ENCODE measurements at places on chromosomes 2 and 18.

DNA sequence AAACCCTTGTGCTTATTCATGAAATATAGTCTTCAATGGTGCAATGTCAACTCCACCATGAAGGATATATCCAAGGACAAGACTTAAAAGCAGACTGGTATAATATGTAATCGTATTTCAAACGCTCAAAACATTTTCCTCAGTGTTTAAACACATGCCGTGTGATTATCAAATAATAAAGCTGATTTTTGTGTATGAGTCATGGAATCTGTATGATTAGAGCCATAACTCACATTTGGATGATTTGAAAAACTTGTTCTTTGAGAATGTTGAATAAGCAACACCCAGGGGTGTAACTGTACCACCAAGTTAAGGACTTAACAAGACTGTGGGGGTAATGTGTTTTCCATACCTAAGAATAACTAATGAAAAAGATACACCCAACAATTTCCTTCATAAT lies 215.3 kb downstream of the STK39 start:
- DNase-seq, result no peak

DNA sequence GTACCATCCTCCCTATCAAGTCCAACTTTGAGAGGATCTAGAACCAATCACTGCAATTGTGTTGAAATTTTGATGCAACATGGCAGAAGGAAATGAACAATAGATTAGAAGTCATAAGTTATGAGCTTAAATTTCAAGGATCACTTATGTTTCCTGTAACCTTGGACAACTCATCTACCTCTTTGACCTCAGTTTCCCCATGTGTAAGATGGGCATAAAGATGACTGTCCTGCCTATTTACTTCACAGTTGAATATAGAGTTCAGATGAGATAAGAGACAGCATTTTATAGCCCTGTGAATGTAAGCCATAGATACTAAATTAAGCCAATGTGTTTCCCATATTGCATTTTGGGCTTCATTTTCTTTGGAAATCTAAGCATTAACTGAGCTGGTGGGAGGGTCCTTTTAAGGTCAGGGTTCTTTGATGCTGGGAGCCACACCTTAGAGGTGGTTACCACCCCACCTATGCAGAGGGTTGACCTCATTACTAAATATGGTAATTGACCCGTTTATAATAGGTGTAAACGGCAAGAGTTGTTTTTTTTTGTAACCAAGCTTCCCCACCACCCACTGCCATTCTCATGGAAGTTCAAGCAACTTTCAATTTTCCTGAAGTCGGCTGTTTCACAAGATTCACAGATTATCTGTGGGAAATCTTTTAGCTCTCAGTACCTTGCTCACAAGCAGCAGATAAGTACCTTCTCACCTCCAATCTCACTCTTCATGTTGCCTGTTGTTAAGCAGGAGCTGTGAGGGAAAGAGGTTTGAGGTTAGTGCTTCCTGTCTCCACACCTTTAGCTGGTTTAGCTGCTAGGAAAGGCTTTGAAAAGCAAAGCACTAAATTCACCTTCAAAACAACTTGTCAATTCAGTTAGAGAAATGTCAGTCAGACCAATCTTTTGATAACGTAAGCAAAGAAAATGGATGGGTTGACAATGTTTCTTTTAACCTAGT lies 13.3 kb downstream of the CD28 start:
- DNase-seq, result no peak

- no peak for DNase-seq
Measured at GRCh38 chr2:8638327-8638726, 43.5 kb upstream of the ID2 start.

DNA sequence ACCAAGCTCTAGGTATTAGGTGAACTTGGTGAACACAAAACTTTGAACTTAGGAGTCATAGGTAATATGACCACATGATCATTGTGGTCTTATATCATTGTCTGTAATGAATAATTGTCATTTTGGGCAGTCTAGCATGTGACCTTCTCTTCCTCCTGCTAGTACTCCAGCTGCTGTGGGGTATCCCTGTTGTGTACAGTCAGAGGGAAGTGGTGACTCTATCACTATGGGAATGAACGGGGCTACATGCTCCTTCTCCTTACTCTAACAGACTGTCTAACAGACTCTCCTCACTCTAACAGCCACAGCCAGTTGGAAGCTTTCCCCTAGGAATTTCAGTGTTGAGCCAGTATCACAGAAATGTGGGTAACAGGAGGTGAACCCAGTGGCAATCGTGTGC lies 68.2 kb upstream of the NEDD4L start:
- DNase-seq, result no peak

DNA sequence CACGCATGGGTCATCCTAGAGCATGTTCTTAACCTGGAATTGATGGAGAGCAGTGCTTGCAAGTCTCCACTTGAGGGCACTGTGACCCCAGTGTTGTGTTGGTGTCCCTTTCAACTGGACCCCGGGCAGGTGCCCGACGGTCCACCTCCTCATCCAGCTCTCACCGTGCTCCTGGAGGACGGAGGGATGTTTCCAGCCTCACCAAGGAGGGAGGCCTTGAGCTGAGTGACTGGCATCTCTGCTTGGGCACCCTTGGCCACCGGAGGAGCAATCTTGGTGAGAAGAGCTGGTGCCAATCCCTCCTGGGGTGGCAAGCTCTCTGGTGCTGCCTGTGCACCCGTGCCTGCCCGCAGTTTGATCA lies 45.4 kb upstream of the ASB18 start:
- DNase-seq, result no peak

DNA sequence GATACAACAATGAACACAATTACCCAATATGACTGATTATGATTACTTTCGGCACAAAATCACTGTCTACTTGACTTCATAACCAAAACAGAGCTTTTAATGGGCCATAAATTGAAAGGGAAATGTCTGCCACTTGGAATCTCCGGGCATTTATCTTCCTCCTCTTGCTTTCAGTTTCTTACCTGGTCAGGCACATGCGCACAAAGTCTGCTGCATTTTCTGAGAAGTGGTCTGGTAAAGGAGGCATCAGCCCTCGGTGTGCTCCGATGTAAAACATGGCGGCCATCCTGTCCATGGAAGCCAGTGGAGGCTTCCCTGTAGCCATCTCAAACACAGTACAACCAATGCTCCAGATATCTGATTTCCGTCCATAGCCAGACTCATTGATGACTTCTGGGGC lies 62.0 kb downstream of the CCNT2 start:
- DNase-seq, result no peak

GRCh38 chr2:164890544-164890943 lies 48.9 kb upstream of the COBLL1 start:
- peak; percentile 8 for DNase-seq

GRCh38 chr2:128984855-128985254 lies 666.2 kb upstream of the HS6ST1 start:
- DNase-seq, result no peak

GRCh38 chr2:204691911-204692510 lies 146.7 kb downstream of the PARD3B start:
- DNase-seq, result peak; percentile 25

DNA sequence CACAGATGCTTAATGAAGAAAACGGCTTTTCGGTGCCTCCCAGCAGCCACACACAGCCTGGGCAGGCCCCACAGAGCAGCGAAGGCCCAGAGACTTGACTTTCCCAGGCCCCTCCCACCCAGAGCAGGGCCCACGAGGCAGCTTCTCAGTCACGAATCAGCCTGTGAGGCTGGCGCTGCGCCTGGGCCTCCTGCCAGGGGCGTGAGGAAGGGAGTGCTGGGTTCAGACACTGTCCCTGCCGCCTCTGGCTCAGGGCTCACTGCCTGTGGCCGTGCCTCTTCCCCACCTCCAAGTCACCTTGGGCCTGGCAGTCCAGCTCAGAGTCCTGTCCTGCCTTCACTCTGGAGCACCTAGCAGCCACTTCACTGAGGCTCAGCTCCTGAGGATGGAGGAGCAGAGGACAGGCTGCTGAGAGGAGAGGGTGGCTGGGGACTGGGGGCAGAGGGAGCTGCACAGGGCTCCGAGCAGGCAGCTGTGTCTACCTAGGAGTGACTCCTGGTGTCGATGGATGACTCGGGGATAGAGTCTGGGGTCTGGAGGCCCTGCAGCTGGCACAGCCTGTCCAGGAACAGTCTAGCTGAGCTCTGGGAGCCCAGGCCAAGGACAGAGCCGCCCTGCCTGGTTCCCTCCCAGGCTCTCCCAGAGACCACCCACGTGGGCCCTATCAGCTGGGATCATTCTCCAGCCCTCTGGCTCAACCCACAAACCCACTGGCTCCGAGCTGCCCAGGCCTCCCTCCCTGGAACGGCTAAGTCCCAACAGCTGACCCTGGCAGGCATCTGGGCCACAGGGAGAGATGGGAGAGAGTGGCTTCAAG lies 36.4 kb upstream of the FOSL2 start:
- peak; percentile 87 for DNase-seq

DNA sequence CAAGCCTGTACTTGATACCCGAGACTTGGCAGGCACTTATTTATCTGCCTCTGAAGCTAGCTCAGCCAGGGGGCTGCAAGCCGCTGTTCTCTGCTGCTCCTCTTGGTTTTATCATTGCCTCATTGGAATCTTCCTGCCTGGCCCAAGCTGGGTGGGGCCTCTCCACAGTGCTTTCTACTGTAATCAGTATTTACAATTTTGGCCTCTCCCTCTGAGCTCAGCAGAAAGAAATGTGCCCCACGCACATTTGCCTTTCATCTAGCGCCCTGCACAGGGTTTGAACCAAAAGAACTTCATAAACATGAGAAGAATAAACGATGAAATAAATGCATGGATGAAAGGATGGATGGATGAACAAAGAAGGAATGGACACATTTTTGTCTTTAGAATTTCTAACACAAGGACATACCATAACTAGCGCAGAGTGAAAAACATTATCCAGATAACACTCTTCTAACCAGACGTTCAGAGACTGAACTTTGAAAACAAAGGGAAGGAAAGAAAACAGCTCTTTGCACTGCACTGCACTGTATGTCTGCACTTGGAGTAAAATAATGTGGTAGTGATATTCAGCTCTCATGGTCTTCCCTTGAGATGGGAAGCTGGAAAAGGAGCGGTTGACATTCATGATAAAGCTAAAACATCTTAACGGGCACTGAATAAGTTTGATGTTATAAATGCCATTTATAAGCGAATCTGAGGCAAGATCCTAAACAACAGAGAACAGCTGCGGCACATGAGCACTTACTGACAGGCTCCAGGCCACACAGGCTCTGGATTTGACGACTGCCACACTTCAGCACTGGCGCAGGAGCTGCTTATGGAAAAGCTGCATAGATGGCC lies 86.8 kb upstream of the SP3 start:
- DNase-seq, result no peak

DNA sequence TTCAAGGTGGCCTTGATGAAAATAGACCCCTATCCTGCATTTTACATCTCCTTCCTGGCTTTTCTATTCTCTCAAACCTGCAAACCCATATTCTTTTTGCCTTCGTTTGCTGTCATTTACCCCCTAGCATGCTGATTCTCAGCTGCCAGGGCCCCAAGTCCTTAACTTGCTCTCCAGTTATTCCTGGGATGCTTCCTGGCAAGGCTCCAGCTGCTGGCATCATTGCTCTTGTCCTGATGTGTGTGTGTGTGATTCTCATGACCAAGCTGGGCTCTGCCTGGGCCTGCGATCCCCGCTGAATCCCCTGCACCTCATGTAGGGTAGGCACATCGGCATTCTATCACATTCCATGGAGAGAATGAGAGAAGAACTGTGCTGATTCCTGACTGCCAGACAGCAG lies 11.9 kb downstream of the NPAS2 start:
- DNase-seq, result no peak

- no peak for DNase-seq
Measured at GRCh38 chr2:120496759-120497158, 150.8 kb downstream of the INHBB start.

GRCh38 chr18:2879889-2880288 lies 33.1 kb downstream of the EMILIN2 start:
- no peak for DNase-seq

DNA sequence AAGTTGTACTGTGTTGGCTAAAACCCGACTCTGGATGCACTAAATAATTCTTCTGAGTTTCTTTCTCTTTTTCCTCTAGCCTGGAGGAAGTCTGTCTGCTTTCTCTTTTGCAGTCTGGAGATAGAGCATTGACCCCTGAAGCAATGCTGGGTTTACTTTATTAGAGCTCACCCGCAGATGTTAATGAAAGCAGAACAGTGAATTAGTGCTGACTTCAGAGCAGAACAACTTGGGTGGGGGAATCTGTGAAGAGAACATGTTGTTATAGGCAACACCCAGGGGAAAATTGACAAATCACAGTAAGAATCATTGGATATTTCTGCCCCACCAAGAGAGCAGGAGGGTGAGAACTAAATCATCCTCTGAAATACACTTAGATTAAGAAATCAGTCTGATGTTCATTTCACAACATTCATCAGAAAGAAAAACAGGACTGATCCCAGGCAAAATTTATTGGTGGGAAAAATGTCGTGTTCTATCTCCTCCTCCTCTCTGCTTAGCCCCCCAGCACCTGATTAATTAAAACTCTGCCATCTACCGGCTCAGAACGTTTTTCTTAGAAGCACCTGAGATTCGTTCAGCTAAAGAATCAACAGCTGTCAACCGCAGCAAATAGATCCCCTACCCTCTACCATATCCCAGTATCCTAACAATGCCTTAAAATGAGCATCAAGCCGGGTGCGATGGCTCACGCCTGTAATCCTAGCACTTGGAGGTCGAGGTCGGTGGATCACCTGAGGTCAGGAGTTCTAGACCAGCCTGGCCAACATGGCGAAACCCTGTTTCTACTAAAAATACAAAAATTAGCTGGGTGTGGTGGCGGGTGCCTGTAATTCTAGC lies 165.1 kb downstream of the FMNL2 start:
- DNase-seq, result no peak

- DNase-seq, result no peak
Measured at GRCh38 chr2:127584516-127585033, 49.1 kb downstream of the MYO7B start.

DNA sequence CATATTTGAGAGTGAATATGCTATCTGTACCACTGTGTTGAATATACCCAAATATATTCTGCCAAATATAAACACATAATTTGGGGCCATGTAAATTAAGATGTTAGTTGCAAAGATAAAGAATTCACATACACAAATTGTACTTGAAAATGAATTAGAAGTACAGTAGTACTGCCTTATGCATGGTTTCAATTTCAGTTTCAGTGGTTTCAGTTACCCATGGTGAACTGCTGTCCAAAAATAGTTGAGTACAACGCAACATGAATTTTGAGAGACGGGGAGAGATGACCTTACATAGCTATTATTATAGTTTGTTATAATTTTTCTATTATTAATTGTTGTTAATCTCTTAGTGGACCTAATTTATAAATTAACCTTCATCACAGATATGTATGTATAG lies 1313.0 kb upstream of the FAM98A start:
- DNase-seq, result no peak

DNA sequence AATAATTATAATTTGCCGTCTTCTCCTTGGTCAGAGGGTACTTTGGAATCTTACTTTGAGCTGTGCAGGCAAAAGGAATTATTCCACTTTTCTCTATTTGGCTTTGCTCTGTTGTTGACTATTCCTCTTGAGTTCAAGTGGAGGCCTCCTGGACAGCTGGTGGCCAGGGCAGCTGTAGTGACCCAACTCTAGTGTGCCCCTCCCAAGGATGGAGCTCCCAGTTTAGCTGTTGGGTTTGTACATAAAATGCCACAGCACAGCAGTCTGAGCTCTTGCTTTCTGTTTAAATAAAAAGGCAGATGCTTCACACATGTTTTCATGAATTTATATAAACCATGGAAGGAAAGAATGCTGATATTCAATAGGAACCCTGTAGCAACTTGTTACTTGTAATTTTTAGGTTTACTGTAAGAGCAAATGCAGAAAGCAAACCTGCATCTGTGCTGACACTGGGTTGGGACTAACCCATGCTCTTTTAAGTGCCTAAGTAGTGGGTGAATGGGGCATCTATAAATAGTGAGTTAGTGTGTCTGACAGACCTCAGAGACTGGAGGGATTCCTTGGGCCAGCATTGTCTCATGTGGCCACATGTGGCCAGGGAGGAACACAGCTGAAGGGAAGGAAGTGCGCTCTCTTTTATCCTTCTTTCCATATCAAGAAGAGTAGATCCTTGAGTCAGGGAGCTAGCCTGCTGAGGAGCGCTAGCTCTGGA lies 121.8 kb downstream of the FHOD3 start:
- DNase-seq, result no peak

Data from NCI-H446 (cell line).